ENCODE measurements at places on chromosomes 11 and 22.

- no peak for DNase-seq
Observed at GRCh38 chr11:11252403-11252802, 100.6 kb downstream of the CSNK2A3 start.

GRCh38 chr11:120643284-120643683, 131.7 kb downstream of the GRIK4 start:
- DNase-seq, result no peak

DNA sequence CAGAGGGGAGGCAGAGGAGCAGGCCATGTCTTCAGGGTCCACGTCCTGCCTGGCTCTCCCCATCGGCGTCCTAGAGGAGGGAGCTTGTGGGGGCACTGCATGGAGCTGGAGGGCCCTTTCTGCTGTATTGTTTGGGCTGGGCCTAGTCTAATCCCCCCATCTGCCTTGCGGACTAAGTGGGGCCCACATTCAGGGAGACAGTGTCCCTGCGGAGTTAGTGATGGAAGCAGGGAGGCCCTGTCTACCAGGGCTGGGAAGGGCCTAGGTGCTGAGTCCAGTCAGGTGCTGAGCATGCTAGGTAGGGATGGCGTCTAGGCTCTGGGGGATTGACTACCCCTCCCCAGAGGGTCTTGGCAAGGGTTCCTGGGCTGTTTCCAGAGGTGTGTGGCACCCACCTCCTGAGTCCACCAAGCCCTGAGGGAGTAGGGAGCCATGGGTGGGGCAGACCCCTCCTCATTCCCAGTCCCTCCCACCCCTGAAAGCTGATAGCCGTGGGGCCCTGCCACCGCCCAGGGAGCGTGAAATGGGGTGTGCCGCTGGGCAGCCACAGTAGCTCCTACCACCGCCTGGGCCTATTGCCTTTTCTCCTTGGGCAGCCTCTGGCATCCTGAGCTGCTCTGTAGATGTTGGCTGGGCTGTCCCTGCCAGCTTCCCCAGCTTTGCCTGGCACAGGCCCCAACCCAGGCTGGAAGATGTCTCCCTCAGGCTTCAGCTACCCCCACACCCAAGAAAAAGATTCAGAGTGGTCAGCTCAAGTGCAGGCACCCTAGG, 1.9 kb upstream of the POLD4 start:
- DNase-seq, result no peak

DNA sequence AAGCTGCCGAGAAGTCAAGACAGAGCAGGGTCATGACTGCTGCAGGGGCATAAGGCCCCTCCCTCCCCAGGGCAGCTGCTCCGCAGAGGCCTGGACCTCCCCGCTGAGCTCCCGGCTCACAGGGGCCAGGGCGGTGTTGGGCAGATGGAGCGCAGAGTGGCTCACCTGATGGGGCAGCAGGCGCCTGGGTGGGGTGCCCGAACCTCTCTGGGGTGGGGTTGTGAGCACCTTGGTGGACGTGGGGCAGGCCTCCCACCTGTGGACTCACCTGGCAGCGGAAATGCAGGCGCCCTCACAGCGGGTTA, 22.9 kb downstream of the MUC6 start:
- DNase-seq, result no peak

DNA sequence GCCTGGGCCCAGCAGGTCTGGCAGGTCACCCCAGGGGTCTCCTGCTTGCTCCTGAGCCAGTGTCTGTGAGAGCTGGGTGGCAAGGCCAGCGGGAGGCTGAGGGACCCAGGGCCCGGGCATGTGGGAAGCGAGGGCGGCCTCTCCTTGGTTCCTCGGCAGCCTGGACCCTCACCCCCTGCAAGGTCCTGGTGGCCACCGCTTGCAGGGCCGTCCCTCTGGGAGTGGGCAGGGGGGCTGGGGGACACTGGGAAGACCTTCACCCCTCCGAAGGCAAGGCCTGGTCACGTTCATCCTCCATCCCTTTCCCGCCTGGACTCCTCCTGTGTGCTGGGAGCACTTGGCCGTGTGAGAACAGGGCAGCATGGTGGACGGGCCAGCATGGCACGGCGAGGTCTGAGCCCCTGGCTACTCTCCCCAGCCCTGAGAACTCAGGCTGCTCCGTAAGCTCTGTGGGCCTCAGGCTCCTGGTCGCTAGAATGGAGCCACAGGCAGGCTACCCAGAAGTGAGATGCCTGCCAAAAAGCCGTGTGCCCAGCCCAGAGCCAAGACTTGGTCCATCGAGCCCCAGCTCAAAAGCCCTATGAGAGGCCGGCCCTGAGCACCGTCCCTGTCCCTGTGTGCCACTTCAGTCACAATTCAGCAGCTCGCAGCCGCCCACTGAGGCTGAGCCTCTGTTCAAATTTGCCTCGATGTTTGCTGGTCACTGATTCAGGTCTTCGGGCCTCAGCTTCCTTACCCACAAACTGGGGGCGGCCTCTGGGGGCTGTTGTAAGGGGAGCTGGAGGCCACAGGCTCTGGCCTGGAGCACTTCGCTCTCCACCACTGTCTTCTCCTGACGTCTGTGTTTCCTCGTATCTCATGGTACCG, 45.0 kb downstream of the IGLL1 start:
- DNase-seq, result no peak

GRCh38 chr11:36427079-36427478, 83.0 kb downstream of the TRAF6 start:
- no peak for DNase-seq

- no peak for DNase-seq
Observed at GRCh38 chr22:24727218-24727851, 47.2 kb downstream of the PIWIL3 start.

- DNase-seq, result no peak
Observed at GRCh38 chr11:304061-304506, 3.5 kb upstream of the IFITM2 start.

Measured in stimulated activated CD8-positive, alpha-beta memory T cell treated with anti-CD3 and anti-CD28 coated beads, Interleukin-4, amount 100 ng/mL, for 48 hours (primary cell).